Thyroid gland (tissue), 4 donors: ENCODE measurements at places on chromosomes 2 and 18. TPM values are rescaled to one million over a fixed set of nuclear protein-coding genes. Genes with fewer than 3 reads are reported as not detected.

UGT1A4 gene
- 0.13 TPM for total RNA-seq

ANKRD30BL gene
- not detected for total RNA-seq

CXCR1 gene
- 0.50 TPM for total RNA-seq

PPP1R1C gene
- total RNA-seq, result not detected

AGXT gene
- total RNA-seq, result not detected

SKOR2 gene
- total RNA-seq, result not detected

KCTD1 gene
- total RNA-seq, result 31.3 TPM

ARHGAP28 gene
- 2.8 TPM for total RNA-seq

C2orf66 gene
- total RNA-seq, result not detected

ADRA2B gene
- total RNA-seq, result 0.78 TPM

ST6GAL2 gene
- 55.0 TPM for total RNA-seq

CIB4 gene
- not detected for total RNA-seq

MDH1B gene
- 15.5 TPM for total RNA-seq

DSC1 gene
- not detected for total RNA-seq

CNNM3 gene
- total RNA-seq, result 22.8 TPM

DUSP2 gene
- total RNA-seq, result 2.4 TPM

BUB1 gene
- total RNA-seq, result 0.89 TPM

IL36B gene
- total RNA-seq, result not detected

ZAP70 gene
- total RNA-seq, result 4.0 TPM

TUBA4B gene
- total RNA-seq, result not detected

APLF gene
- total RNA-seq, result 12.9 TPM

COL4A3 gene
- 86.5 TPM for total RNA-seq

PDCL3 gene
- total RNA-seq, result 11.9 TPM

CYP26B1 gene
- total RNA-seq, result 17.3 TPM

KANSL1L gene
- total RNA-seq, result 75.8 TPM

RSAD2 gene
- total RNA-seq, result 1.9 TPM

AQP4 gene
- total RNA-seq, result 61.7 TPM

KLHL41 gene
- total RNA-seq, result 2.6 TPM

C1QL2 gene
- not detected for total RNA-seq

KIAA2012 gene
- total RNA-seq, result not detected

RNF149 gene
- 49.5 TPM for total RNA-seq

TACR1 gene
- 0.24 TPM for total RNA-seq

ANKRD62 gene
- not detected for total RNA-seq

LAMA1 gene
- 20.7 TPM for total RNA-seq

ABCB11 gene
- under 0.01 TPM for total RNA-seq

UGT1A1 gene
- 0.45 TPM for total RNA-seq

ONECUT2 gene
- total RNA-seq, result 0.15 TPM

UBE2F gene
- total RNA-seq, result 79.8 TPM

TUBA3E gene
- total RNA-seq, result not detected

KCNG2 gene
- total RNA-seq, result not detected

KCNK3 gene
- 5.6 TPM for total RNA-seq

ACKR3 gene
- total RNA-seq, result 46.2 TPM

MTIF2 gene
- total RNA-seq, result 19.6 TPM

PJVK gene
- 4.5 TPM for total RNA-seq

ACTG2 gene
- total RNA-seq, result 1.5 TPM

TNFRSF11A gene
- 3.3 TPM for total RNA-seq
